Aorta (tissue), 5 donors: ENCODE measurements at places on chromosomes 1 and 21.

GRCh38 chr1:22249928-22250680 lies 107.2 kb upstream of the WNT4 start:
- H3K36me3 ChIP-seq, result no peaks in the 10 kb centered on the region
- no peak overlapping the region for H3K4me3 ChIP-seq
- DNase-seq, result no peak
- H3K27ac ChIP-seq, result no peak overlapping the region
- H3K4me1 ChIP-seq, result no peaks in the 10 kb centered on the region

GRCh38 chr1:172148213-172148612 lies 272.3 kb upstream of the C1orf105 start:
- no peak overlapping the region for H3K4me3 ChIP-seq
- H3K36me3 ChIP-seq, result no peaks in the 10 kb centered on the region
- no peaks in the 10 kb centered on the region for H3K4me1 ChIP-seq

DNA sequence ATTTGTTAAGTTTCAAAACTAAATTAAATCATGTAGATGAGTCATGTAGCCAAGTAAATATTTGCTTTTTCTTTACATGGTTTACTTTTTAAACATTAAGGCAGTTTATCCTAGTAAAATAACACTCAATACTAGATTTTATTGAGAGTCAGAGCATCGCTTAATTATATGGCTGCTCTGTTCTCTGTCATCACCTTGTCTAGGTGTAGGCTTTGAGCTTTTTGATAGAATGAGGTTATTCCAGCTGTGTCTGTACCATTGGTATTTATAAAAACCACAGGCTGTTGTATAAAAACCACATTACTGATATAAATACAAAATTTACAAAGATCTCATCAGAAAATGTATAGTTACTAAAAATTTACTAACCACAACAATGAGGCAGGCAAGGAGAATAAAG lies 42.5 kb upstream of the GPR52 start:
- no peak for DNase-seq
- H3K4me3 ChIP-seq, result no peak overlapping the region
- H3K4me1 ChIP-seq, result no peaks in the 10 kb centered on the region

DNA sequence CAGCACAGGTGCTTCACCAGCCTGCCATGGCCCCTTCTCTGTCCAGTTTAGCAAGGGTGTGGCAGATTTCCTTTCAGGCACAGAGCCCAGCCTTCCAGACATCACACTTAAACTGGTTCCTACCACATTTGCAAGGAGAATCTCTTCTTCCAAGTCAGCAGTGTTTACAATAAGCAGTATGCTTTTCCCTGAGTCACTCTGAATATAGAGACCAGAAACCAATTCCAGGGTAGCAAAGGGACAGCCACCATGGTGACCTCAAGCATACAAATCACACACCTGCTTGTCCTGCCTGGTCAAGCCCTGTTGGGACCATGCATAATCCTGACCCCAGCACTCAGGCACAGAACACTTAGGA lies 8.7 kb upstream of the CBR3 start:
- no peak for DNase-seq
- no peaks in the 10 kb centered on the region for H3K27me3 ChIP-seq
- no peak overlapping the region for H3K4me3 ChIP-seq

- DNase-seq, result no peak
- no peaks in the 10 kb centered on the region for H3K36me3 ChIP-seq
- no peak overlapping the region for H3K4me3 ChIP-seq
- no peaks in the 10 kb centered on the region for H3K4me1 ChIP-seq
Measured at GRCh38 chr1:212512816-212513559, 80.3 kb downstream of the NENF start.

GRCh38 chr1:233180641-233181364 lies 114.7 kb downstream of the PCNX2 start:
- no peak overlapping the region for H3K4me3 ChIP-seq
- no peaks in the 10 kb centered on the region for H3K27me3 ChIP-seq
- no peak overlapping the region for H3K27ac ChIP-seq
- no peaks in the 10 kb centered on the region for H3K4me1 ChIP-seq
- no peak for DNase-seq

- H3K27ac ChIP-seq, result no peak overlapping the region
- DNase-seq, result no peak
- H3K27me3 ChIP-seq, result no peaks in the 10 kb centered on the region
- no peak overlapping the region for H3K4me3 ChIP-seq
- no peaks in the 10 kb centered on the region for H3K36me3 ChIP-seq
Measured at GRCh38 chr1:19698181-19698580, 33.5 kb downstream of the HTR6 start.

DNA sequence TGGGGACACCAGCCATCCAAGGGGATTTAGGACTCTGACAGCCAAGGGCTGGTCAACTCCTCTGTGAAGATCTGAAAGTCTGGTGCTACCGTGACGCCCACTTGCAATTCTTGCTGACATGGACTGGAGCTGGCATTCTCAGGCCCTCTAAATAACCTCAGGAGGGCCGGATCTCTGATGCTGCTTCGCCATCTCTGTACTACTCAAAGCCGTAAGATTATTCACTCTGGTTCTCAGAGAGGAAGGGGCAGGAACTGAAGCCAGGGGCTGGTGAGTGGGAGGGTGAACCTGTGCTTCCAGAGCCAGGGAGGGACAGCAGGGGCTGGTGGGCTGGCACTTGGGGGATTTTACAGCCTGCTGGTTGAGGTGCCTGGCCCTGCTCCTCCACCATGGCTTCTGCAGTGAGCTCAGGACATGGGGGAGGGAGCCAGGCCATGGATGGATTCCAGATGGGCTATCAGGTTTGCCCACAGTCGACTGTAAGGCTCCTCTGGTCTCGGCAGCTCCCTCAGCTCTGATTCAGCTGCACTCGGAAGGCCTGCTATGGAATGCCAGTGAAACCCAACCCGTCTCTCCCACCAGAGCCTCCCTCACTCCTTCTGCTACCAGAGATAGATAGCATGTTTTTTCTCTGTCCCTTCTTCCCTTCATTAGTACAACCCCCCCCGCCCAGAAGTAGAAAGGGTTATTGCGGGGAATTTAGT lies 84.5 kb downstream of the PLXNA2 start:
- no peak for DNase-seq
- H3K4me3 ChIP-seq, result no peak overlapping the region
- no peak overlapping the region for H3K27ac ChIP-seq
- H3K4me1 ChIP-seq, result no peaks in the 10 kb centered on the region
- no peaks in the 10 kb centered on the region for H3K27me3 ChIP-seq

GRCh38 chr1:113388621-113389358 lies 1.5 kb upstream of the MAGI3 start:
- H3K4me1 ChIP-seq, result no peaks in the 10 kb centered on the region
- DNase-seq, result no peak
- H3K4me3 ChIP-seq, result peak overlapping the region; percentile 95
- no peak overlapping the region for H3K27ac ChIP-seq
- no peaks in the 10 kb centered on the region for H3K36me3 ChIP-seq

GRCh38 chr1:109619576-109620400 lies at the start of the genes AMPD2 and GNAT2:
Gene AMPD2, plus strand, starts transcription at chr1:109619837. Its CDS starts 1,339 bp downstream, at chr1:109621176.
Gene GNAT2, minus strand, starts transcription at chr1:109619616. Its CDS starts 6,746 bp downstream, at chr1:109612870.
- H3K27ac ChIP-seq, result peak within 1 kb of the TSS; percentile 68
- peak; percentile 93 for DNase-seq
- peak within 1 kb of the TSS; percentile 23 for H3K4me3 ChIP-seq
- H3K4me1 ChIP-seq, result no peaks in the 10 kb centered on the region
- no peaks in the 10 kb centered on the region for H3K36me3 ChIP-seq

- no peak overlapping the region for H3K4me3 ChIP-seq
- no peak overlapping the region for H3K27ac ChIP-seq
- DNase-seq, result peak; percentile 8
- no peaks in the 10 kb centered on the region for H3K4me1 ChIP-seq
Measured at GRCh38 chr1:18542351-18542750, 61.6 kb downstream of the KLHDC7A start.

GRCh38 chr1:172895761-172896160 lies 155.0 kb downstream of the TNFSF18 start:
- no peaks in the 10 kb centered on the region for H3K4me1 ChIP-seq
- H3K27me3 ChIP-seq, result no peaks in the 10 kb centered on the region
- no peak overlapping the region for H3K4me3 ChIP-seq
- H3K36me3 ChIP-seq, result no peaks in the 10 kb centered on the region

GRCh38 chr1:205582471-205583291 lies 49.1 kb downstream of the ELK4 start:
- H3K36me3 ChIP-seq, result no peaks in the 10 kb centered on the region
- H3K4me3 ChIP-seq, result no peak overlapping the region
- no peaks in the 10 kb centered on the region for H3K4me1 ChIP-seq
- H3K27me3 ChIP-seq, result no peaks in the 10 kb centered on the region
- no peak for DNase-seq

GRCh38 chr1:71296551-71297134 lies 215.8 kb upstream of the ZRANB2 start:
- no peaks in the 10 kb centered on the region for H3K36me3 ChIP-seq
- H3K27me3 ChIP-seq, result no peaks in the 10 kb centered on the region
- H3K27ac ChIP-seq, result no peak overlapping the region
- H3K4me3 ChIP-seq, result no peak overlapping the region
- no peaks in the 10 kb centered on the region for H3K4me1 ChIP-seq

DNA sequence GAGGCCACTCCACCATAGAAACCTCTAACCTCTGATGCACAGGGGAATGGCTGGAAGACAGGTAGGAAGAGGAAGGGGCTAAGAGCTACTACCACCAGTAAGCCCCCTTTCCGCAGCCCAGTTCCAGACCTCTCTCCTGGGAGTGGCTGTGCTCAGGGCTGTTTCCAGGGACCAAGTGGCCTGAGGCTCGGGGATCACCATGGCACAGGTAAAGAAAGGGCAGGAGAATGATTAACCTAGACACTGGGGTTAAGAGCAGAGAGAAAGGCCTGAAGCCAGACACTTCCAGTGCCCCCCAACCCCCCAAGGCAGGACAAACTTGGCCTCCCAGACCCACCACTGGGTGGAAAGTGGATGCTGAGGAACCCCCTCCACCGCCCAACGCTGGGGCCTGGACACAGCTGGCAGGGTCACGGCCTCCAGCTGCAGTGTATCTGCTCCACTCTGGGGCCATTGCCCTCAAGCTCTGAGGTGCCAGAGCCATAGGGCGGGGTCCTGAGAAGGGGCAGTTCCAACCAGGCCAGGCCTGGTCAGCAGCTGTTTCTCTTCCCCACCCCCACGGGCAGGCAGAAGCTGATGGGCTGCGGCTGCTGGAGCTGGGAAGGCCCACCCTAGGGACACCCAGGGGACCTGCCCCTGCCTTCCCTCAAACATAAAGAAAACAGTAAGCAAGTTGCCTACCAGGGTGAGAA lies 2.6 kb downstream of the TAGLN2 start:
- no peaks in the 10 kb centered on the region for H3K27me3 ChIP-seq
- H3K4me3 ChIP-seq, result no peak overlapping the region
- peak overlapping the region; percentile 72 for H3K27ac ChIP-seq
- no peaks in the 10 kb centered on the region for H3K4me1 ChIP-seq
- peaks cover 9% of the 10 kb centered on the region for H3K36me3 ChIP-seq
- peak; percentile 83 for DNase-seq

- H3K4me3 ChIP-seq, result no peak overlapping the region
- peak; percentile 57 for DNase-seq
- no peaks in the 10 kb centered on the region for H3K36me3 ChIP-seq
- H3K27ac ChIP-seq, result no peak overlapping the region
- no peaks in the 10 kb centered on the region for H3K4me1 ChIP-seq
Measured at GRCh38 chr1:226134170-226135058, 52.1 kb downstream of the ACBD3 start.

GRCh38 chr1:114390361-114390760 lies 120.6 kb downstream of the TRIM33 start:
- H3K27ac ChIP-seq, result no peak overlapping the region
- H3K4me3 ChIP-seq, result no peak overlapping the region
- no peaks in the 10 kb centered on the region for H3K4me1 ChIP-seq
- no peak for DNase-seq

DNA sequence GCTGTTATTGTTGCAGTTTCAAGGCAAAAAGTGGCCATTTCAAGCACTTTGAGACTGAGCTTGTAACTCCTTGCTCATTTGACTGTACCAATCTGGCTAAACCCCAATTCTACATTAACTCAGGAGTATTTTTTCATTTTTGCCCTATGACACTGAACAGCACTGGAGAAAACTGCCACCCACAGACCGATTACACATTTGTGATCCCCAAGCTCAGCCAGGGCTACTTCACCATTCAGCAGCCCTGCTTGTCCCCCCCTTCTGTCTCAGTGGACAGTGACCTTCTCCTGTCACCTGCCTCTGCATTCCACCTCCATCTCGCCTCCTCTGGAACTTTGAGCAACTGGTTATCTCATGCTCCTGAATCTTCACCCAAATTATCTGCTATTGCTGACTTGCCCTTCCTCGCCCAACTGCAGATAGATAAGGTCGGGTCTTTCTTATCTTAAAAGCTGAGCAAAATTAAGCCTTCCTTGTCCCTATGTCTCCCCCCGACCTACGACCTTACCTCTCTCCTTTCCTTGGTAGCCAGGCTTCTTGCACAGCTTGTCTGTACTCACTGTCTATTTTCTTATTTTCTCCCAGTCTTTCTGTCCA lies 25.3 kb downstream of the SPATA46 start:
- H3K4me3 ChIP-seq, result no peak overlapping the region
- H3K27me3 ChIP-seq, result no peaks in the 10 kb centered on the region
- H3K27ac ChIP-seq, result no peak overlapping the region
- no peaks in the 10 kb centered on the region for H3K36me3 ChIP-seq
- DNase-seq, result no peak
